Muscle of back (tissue), 13 donors: ENCODE measurements at places on chromosomes 12 and 14.

DNA sequence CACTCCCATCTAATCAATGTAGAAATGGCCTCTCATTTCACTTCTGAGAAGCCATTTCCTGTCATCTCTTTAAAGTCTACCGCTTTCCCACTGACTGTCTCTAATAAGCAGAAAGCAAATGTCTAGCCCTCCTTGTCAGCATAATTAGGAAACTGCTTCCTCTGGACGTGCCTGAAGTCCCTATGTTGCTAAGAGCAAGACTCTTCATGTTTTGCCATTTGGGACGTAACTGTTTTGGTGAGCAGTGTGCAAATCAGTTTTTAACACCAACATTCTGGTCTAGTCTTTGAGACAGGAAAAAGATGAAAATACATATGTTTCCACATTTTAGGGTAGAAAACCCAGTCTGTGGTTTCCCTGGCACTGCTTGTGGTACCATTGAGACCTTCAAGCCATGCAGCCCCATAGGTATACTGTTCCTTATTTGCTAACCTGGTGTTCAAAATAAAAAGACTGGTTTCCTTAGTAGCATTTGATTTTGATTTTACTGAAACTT, 22.2 kb downstream of the IFNG start:
- no peak for DNase-seq

GRCh38 chr12:52210925-52211650, 19.3 kb upstream of the KRT80 start:
- DNase-seq, result no peak

- DNase-seq, result no peak
These were observed 73.8 kb downstream of the SPRING1 start for GRCh38 chr12:116664085-116664484.

- no peak for DNase-seq
These were observed 65.3 kb upstream of the PTPRR start for GRCh38 chr12:70985850-70986249.

DNA sequence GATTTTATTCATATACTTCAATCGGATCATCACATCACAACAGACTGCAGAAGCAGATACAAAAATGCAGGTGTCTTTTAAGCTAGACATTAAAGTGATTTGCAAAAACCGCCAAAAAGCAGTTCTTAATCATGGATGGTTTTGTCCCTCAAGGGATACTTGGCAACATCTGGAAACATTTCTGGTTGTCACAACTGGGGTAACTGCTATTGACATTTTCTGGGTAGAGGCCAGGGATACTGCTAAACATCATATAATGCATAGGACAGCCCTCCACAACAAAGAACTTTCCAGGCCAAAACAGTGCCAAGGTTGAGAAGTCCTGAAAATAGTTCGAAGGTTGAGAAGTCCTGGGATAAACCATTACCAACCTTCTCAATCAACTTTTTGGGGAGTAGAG, 101.8 kb upstream of the BBS10 start:
- no peak for DNase-seq

DNA sequence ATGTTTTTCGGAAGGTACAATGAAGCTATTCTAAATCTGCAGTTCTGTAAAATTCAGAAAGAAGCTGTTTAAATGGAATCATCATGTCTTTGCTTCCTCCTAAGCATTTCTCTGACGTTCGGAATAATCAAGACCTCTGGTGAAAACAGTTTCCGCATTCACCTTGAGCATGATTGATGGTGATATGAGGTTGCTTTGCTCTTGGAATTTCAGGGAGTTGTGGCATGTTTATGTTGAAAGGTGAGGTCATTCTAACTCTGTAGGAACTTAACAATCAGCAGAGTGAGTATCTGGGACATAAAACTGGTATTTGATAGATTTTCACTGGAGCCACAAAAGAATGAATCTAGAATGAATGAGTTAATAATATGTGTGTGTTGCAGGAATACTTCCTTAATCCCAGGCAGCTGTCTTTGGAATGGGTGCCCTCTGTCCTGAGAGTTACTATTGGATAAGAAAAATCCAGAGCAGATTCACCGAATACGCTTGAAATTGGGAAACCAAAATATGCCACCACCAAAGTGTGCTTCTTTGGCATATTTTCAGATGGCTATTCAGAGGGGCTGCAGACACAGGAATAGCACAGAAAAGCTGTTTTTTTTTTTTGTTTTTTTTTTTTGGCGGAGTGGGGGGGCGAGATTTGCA, 599.1 kb downstream of the CCER1 start:
- no peak for DNase-seq

- DNase-seq, result peak; percentile 67
These were observed 35.3 kb downstream of the PITPNM2 start for GRCh38 chr12:123115409-123116121.

- DNase-seq, result no peak
These were observed 1.3 kb downstream of the MRPS35 start for GRCh38 chr12:27711967-27712366.

DNA sequence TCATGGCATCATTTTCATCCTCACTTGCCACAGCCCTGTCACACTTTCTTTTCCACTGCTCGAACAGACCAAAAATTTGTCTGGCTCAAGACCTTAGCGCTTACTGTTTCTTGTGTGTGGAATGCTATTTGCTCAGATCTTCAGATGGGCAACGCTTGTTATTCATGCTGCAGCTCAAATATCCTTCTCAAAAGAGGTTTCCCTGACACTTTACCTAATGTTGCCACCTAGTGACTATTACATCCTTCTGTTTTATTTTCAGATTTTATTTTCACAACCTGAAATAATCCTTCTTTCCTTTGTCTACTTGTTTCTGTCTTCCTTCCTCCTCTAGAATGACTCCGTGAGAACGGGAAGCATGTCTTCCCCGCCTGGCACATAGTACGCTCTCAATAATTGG, 5.6 kb downstream of the FBXO33 start:
- DNase-seq, result peak; percentile 10

- DNase-seq, result no peak
These were observed 26.5 kb downstream of the PLEKHG3 start for GRCh38 chr14:64730681-64731080.
